ENCODE measurements at places on chromosomes 16 and 17. TPM values are rescaled to one million over a fixed set of nuclear protein-coding genes. Genes with fewer than 3 reads are reported as not detected.

STAC2 gene
- total RNA-seq, result not detected

PARD6A gene
- total RNA-seq, result 8.7 TPM

CCL15 gene
- total RNA-seq, result not detected

GOSR2 gene
- total RNA-seq, result 38.9 TPM

COL1A1 gene
- total RNA-seq, result 0.70 TPM

CCDC40 gene
- 0.56 TPM for total RNA-seq

MARVELD3 gene
- total RNA-seq, result not detected

MT1F gene
- total RNA-seq, result 7.1 TPM

KRTAP3-2 gene
- not detected for total RNA-seq

TMEM106A gene
- 10.7 TPM for total RNA-seq

VTN gene
- 0.21 TPM for total RNA-seq

ABCA10 gene
- 0.32 TPM for total RNA-seq

SBK1 gene
- 6.6 TPM for total RNA-seq

TEKT3 gene
- not detected for total RNA-seq

KIF2B gene
- not detected for total RNA-seq

TRPV2 gene
- 24.3 TPM for total RNA-seq

TNFSF13 gene
- total RNA-seq, result 1.8 TPM

WNT9B gene
- not detected for total RNA-seq

MEIOC gene
- 0.53 TPM for total RNA-seq

MYH13 gene
- total RNA-seq, result not detected

FBXO39 gene
- 0.19 TPM for total RNA-seq

EVPLL gene
- total RNA-seq, result 0.37 TPM

NOD2 gene
- 6.6 TPM for total RNA-seq

CNTD1 gene
- total RNA-seq, result not detected

SMIM36 gene
- not detected for total RNA-seq

PRAC1 gene
- not detected for total RNA-seq

CCDC200 gene
- total RNA-seq, result 0.27 TPM

NPIPB8 gene
- not detected for total RNA-seq

RHBDL3 gene
- not detected for total RNA-seq

PABPN1L gene
- not detected for total RNA-seq

Measured in activated CD4-positive, alpha-beta T cell treated with anti-CD3 and anti-CD28 coated beads for 36 hours (primary cell).